ENCODE measurements at places on chromosomes 11 and 22.

GRCh38 chr11:104876861-104877431 is 21.3 kb downstream of the CASP12 start:
- DNase-seq: no peak

DNA sequence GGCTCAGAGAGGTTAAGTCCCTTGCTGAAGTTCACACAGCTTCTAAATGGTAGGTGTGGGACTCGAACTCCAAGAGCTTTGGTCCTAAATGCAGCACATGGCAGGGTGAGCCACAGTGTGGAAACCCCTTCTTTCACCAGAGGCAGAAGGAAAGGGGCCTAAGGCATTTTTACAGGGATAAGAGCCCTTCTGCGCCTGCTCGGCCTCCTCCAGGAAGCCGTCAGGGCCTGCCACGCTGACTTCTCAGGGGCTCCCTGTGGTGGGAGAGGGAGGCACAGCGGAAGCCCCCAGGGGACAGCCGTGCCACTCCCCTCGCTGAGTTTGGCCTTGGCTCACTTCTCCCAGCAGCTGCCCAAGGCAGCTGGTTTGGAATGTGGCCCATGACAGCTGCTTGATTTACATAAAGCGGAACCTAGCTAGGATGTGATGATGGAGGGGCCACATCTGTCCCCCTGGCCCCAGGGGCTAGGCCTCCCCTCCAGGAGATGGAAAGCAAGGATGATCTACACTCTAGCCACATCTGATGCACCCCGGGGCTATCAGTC is 35.4 kb downstream of the CD82 start:
- no peak for DNase-seq

DNA sequence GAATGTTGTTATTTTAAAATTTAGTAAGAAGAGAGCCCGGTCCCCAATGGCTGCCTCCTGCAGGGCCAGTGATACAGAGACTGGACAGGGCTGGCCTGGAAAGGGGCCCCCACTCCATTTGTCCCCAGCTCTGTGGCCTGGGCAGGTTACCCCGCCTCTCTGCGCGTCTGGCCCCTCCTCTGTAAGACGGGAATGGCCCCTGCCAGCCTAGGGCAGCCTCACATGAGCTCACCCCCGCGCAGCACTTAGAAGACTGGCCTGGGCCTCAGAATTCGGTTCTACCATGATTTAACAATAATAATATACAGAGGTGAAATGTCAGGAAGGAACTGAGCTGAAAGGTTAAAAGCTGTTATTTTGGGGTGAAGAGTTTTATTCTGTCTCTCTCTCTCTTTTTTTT is 1.3 kb downstream of the APOBEC3G start:
- no peak for DNase-seq

DNA sequence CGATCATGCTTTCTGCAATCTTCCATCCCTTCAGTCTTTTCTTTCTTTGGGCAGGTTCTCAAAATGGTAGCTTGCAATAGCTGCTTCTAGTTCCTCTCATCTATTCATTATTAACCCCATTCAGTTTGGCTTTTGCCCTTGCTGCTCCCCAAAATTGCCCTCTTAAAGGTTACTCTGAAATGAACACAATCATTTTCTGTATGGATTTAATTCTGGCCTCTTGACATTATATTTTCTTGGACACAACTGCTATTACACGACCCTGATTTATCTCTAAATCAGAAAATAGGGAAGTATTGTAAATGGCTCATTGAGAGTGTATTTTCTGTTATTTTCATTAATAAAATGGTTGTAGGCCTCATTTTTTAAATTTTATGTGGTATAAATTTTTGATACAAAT is at the start of gene ANGPTL5:
Gene ANGPTL5 (minus strand): TSS at position 101 of the 400 bp plus-strand sequence. CDS start 8,613 bp downstream, outside the sequence.
- DNase-seq: no peak

GRCh38 chr11:113982306-113982705 is 7.4 kb downstream of the HTR3A start:
- DNase-seq: no peak

Measured in fibroblast of skin of left biceps (primary cell).